GM10248 (cell line): ENCODE measurements at places on chromosomes 6 and 20.

DNA sequence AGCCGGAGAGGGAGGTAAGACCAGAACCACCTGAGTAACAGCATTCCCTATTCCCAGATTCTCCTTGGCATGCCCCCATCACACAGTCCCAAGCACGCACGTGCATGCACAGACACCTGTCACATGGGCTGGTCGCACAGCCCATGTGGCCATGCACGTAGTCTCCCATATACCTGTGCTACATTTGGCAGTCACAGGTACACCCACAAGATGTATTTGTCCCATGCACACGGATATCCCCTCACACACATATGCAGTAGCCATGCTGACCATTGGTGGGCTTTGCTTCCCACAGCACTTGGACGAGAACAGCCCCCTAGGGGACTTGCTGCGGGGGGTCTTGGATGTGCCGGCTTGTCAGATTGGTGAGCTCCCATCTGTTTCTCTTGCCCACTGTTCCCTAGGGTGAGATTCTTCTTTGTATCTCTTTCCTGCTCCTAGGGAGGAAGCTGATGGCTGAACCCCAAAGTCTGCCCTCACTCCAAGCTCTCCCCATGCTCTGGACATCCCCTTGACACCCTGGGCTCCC is 31.9 kb downstream of the PLCG1 start:
- DNase-seq = no peak

GRCh38 chr6:2718334-2719092 is 32.2 kb downstream of the MYLK4 start:
- DNase-seq = no peak

DNA sequence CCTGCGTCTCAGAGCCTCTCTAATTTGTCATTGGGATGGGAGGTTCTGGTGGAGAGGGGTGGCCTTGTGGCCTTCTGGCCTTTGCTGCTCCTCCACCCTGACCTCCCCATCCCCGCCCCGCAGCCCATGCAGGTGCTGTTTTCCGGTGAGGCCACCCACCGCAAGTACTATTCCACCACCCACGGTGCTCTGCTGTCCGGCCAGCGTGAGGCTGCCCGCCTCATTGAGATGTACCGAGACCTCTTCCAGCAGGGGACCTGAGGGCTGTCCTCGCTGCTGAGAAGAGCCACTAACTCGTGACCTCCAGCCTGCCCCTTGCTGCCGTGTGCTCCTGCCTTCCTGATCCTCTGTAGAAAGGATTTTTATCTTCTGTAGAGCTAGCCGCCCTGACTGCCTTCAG is 171.8 kb upstream of the RNF24 start:
- no peak for DNase-seq

DNA sequence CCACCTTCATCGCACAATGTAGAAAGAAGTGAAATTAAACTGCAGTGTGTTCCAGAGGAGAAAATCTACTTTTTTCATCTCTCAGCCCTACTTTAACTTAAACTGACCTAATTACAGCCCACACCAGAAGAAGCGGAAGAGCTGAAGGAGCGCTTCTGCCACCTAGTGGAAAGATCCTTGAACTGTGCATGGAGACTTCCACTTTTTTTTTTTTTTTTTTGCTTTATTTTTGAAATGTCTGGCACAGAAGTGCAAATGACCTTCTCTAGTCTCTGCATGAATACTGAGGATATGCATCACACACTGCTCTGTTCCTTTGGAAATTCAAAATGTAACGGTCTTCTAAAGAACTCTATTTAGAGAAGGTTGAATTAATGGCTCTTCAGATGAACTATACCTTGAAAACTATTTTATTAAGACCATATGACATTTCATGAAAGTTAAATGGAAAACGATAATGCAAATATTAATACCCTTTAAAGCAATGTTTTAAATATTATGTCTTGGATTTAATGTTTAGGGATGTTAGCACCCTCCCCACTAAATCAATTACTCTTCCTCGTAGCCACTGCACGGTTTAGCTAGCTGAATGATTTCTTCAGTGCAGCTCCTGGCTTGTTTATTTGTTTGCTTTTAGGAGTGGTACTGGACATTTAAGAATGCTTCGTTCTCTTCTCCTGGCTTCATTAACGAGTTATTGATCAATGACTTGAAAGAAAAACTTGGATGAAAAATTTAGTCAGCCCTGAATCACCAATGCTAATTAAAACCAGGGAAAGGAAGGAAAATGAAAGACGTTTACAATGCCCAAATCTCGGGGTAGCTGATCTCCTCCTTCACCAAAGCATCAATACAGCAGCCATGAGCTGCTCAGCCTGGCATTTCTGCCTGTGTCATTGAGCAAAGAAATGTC is 569.6 kb upstream of the GJE1 start:
- DNase-seq = peak; percentile 56

DNA sequence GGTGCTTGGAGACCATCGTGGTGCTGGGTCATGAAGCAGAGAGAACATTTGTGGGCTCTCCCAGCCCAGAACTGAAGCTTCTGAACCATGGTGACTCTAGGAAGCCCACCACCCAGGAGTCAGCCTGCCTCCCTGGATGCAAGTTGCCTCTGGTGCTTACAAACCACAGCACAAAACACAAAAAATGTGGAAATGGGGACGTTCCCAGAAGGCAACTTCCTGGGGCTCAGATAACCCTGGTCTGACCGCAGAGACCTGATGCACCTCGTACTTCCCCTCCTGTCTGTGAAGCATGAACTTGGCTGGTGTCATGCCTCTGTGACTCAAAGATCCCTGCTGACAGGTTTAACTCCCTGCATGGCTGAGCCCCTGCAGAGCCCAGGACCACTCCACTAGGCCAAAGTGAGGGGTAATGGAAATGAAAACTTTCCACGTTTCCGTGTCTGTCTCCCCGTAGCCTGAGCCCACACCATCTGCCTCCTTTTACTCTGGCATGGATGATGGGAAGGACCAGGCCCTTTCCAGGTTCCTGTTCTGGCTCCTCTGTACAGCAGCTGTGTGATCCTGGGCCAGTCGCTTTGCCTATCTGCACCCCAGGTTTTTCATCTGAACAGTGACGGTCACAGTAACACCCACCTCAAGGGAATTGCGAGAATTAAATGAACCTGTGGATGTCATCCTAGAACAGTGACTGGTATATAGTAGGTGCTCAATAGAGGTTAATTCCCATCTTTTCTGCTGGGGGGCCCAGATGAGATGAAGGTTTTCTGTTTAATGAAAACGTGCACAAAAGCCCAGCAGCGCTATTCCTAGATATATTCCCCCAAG is 57.7 kb downstream of the PPP1R16B start:
- peak; percentile 72 for DNase-seq

DNA sequence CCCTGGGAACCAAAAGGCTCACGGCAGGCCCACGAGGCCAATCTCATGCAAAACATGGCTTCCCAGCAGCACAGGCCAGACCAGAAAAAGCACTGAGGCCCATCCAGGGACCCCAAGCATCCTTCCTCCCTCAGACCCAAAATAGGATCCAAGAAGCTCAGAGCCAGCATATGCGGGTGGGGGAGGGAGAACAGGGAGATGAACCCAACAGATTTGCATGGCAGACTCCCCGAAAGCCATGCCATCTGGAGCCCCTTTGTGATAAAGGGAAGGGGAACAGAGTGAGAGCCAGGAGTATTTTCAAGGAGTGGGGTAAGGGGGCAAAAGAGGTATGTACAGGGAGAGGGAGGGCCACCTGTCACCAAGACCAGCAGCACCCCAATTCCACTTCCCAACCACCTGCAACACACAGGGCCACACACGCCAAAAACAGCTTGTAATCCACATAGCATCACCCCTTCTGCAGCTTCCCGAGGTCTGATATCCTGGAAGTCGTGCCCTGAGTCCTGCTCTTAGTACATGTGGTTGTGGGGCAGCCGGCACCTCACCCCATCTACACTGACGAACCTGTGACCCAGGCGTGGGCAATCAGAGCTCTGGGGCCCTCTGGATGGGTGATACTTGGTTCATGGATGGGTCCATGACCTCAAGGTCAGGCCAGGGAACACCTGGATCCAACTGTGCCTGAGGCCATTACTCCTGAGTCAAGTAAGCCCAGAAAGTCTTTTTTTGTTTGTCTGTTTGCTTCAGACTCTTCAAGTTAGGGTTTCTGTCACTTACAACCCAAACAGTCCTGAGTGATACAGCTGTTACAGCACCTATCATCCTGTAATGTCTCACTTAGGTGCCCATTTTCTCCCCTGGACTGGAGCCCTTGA is 24.4 kb downstream of the PREX1 start:
- DNase-seq = no peak

GRCh38 chr20:47175493-47175892 is 181.0 kb downstream of the ZMYND8 start:
- DNase-seq = no peak

GRCh38 chr20:58081846-58082245 is 146.6 kb downstream of the ANKRD60 start:
- DNase-seq = no peak

GRCh38 chr20:32439132-32439829 is 81.2 kb downstream of the ASXL1 start:
- DNase-seq = no peak

GRCh38 chr6:167444602-167445346 is 119.9 kb downstream of the TTLL2 start:
- no peak for DNase-seq

GRCh38 chr6:39411465-39411864 is 89.0 kb upstream of the KCNK16 start:
- DNase-seq = no peak

GRCh38 chr20:43983359-43983758 is 68.7 kb downstream of the TOX2 start:
- no peak for DNase-seq
